ENCODE measurements at places on chromosomes 7 and 10.

DNA sequence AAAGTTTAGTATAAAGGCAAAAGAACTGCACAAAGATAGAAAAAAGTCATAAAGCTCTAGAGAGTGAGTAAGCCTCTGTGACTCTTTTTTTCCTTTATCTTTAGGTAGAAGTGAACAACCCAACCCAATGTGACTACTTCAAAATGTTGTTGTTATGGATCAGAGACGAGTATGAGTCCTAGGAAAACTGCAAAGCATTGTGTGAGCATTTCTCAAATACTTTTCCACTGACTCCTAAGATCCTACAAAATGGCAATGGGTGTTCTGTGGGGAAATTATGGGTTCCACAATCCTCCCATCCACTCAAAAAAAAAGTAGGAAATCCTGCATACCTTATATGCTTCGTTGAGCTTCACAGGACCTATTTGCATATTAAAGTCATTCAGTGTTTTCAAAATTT is 177.1 kb downstream of the DGKI start:
- DNase-seq, result no peak

DNA sequence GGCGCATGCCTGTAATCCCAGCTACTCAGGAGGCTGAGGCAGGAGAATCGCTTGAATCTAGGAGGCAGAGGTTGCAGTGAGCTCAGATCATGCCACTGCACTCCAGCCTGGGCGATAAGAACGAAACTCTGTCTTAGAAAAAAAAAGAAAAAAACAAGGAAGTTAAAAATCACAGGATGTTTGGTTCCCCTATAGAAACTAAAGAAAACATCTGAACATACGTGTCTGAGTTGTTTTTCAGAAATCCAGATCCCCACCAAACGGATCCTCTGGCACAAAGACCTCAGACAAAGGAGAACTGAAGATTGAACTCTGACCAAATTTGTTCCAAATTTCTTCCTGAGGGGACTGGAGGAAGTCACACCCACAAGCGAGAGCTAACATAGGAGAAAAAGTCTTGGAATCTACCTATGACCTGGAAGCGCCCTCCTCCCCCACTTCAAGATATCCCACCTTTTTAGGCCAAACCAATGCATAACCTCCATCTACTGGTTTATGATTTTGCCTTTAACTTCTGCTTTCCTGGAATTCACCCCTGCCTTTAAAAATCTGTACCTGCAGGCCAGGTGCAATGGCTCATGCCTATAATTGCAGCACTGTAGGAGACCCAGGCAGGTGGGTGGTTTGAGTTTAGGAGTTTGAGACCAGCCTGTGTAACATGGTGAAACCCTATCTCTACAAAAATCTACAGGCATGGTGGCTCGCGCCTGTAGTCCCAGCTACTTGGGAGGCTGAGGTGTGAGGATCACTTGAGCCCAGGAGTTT is 19.7 kb upstream of the SIRT1 start:
- no peak for DNase-seq

DNA sequence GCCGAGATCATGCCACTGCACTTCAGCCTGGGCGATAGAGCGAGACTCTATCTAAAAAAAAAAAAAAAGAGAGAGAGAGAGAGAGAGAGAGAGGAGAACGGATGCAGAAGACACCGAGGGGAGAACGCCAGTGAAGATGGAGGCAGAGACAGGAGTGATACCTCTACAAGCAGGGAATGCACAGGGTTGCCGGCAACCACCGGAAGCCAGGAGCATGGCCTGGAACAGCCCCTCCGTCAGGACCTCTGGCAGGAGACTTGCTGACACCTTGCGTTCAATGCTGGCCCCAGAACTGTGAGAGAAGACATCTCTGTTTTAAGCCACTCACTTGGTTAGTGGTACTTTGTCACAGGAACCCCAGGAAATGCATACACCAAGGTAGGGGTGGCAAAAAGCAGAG is 38.1 kb upstream of the DUSP5 start:
- DNase-seq, result no peak

GRCh38 chr10:133453516-133454203 is at the start of gene SCART1:
Gene SCART1, plus strand, starts transcription at chr10:133453945. Its CDS starts 53 bp downstream, at chr10:133453998.
- no peak for DNase-seq

DNA sequence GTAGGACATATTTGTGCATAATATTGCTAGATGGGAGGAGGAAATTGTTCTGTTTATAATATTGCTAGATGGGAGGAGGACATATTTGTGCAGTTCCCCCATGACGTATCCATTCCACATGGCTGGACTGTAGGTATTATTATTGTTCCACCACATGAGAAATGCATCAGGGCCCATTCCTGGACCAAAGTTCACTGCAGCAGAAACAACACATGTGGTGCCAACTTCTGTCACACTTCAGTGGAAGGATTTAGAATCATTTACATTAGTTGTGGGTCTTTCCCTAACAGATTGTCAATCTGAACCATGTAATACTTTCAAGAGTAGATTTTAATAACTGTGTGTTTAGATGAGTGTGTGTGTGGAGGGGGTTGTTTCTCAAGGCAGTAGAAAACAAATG is 32.7 kb upstream of the MACC1 start:
- DNase-seq, result no peak

GRCh38 chr10:62653254-62653653 is 151.3 kb upstream of the ADO start:
- no peak for DNase-seq

DNA sequence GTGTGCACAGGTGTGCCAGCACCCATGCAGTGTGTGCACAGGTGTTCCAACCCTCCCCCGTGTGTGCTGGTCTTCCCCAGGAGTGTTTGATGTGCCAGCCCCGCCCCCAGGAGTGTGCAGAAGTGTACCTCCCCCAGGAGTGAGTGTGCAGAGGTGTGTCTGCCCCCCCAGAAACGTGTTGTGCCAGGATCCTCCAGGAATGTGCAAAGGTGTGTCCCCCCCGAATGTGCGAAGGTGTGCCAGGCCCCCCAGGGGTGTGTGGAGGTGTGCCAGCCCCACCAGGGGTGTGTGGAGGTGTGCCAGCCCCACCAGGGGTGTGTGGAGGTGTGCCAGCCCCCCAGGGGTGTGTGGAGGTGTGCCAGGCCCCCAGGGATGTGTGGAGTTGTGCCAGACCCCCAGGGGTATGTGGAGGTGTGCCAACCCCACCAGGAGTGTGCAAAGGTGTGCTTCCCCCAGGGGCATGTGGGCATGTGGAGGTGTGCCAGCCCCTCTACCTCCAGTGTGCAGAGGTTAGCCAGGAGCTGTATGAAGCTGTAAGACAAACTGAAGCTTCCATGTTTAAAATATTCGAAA is 33.2 kb downstream of the CHST15 start:
- DNase-seq, result no peak

DNA sequence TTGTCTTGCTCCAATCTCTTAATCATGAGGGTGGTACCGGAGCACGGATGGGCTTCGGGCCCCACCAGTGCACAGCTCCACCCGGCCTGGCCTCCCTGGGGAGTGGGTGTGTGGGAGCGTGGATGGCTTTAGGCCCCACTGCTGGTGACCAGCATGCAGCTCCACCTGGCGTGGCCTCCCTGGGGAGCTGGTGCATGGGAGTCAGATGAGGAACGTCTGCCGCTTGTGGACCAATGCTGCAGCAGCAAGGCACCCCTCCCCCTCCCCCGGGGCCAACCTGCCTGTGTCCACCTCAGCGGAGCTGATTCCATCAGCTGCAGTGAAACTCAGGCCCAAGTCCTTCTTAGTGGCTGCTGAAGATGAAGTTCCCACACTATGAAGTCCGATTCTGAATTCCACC is 511.4 kb downstream of the PTPRN2 start:
- no peak for DNase-seq

DNA sequence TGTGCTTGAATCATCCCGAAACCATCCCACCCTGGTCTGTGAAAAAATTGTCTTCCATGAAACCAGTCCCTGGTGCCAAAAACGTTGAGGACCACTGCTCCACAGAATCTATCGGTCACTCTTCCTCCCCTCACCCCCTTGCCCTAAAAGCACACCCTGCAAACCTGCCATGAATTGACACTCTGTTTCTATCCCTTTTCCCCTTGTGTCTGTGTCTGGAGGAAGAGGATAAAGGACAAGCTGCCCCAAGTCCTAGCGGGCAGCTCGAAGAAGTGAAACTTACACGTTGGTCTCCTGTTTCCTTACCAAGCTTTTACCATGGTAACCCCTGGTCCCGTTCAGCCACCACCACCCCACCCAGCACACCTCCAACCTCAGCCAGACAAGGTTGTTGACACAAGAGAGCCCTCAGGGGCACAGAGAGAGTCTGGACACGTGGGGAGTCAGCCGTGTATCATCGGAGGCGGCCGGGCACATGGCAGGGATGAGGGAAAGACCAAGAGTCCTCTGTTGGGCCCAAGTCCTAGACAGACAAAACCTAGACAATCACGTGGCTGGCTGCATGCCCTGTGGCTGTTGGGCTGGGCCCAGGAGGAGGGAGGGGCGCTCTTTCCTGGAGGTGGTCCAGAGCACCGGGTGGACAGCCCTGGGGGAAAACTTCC is 784 bp upstream of the SERPINE1 start:
- DNase-seq, result peak; percentile 53

DNA sequence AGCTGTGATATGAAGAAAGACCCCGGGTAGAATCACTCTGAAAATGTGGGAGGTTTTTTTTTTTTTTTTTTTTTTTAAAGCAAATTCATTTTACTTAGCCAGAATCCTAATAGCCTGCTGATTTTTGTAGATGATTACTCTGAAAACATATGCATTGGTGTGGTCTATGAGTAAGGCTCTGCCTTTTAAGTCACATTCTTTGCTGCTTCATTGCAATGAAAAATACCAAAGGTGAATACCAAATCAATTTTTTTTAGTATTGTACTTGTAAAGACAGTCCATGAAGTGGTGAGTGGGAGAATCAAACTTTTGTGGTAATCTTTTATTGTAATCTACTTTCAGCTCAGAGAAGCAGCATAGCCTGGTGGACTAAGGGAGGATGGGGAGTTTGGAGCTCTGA is 130.3 kb downstream of the SDK1 start:
- DNase-seq, result no peak

GRCh38 chr7:7352845-7353244 is 170.5 kb downstream of the C1GALT1 start:
- DNase-seq, result no peak

DNA sequence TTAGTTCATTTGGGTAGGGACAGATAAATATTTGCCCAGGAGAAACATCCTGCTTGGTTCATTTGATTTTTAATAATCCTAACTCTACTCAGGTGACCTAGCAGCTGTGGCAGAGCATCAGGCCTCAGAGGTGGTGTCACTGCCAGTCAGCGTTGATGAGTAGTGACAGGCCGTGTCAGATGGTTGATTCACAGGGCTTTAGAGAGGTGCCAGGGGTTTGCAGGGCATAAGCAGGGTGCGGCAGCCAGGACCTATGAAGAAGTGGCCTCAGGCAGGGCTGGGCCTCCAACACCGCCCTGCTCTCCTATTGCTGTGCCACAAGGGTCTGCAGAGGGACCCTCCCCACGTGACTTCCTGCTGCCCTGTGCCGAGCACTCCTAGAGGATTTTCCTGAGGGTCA is 128.1 kb downstream of the HECW1 start:
- DNase-seq, result no peak

DNA sequence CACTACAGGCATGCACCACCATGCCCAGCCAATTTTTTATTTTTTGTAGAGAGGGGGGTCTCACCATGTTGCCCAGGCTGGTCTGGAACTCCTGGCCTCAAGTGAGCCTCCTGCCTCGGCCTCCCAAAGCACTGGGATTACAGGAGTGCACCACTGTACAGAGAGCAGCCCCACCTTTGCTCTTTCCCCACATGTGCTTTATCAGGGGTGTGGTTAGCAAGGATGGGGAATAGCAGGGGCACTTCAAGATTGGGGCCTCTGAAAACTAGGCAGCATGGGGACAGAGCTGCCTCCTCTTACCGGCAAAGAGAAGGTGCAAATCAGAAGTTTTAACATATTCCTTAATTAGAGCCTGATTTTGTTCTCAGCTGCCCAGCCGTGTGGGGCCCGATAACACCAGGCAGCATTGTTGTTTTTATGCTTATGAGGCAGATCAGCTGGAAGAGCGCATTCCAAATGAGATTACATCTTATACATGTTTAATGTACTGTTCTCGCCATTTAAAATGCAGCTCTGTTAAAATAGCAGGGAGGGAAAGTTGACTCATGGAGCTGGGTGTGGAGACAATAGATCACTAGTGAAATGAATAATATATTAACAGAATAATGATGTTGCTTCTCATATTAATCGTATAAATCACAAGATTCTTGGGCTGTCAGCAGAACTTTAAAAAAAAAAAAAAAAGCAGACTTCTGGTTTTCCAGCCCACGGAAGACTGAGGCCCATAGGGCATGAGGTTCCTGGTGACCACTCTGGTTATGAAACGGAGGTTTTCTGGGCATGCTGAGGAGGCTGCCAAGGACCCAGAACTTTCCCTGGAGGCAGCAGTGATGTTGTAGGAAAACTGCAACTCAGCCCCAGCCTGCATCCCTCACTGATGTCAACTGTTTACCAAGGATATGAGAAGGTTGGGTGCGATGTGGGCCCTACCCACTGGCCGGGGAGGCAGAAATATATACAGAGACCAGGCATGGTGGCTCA is 62.5 kb downstream of the TMEM130 start:
- no peak for DNase-seq

- no peak for DNase-seq
Measured at GRCh38 chr10:19204246-19204917, 155.8 kb downstream of the MALRD1 start.

DNA sequence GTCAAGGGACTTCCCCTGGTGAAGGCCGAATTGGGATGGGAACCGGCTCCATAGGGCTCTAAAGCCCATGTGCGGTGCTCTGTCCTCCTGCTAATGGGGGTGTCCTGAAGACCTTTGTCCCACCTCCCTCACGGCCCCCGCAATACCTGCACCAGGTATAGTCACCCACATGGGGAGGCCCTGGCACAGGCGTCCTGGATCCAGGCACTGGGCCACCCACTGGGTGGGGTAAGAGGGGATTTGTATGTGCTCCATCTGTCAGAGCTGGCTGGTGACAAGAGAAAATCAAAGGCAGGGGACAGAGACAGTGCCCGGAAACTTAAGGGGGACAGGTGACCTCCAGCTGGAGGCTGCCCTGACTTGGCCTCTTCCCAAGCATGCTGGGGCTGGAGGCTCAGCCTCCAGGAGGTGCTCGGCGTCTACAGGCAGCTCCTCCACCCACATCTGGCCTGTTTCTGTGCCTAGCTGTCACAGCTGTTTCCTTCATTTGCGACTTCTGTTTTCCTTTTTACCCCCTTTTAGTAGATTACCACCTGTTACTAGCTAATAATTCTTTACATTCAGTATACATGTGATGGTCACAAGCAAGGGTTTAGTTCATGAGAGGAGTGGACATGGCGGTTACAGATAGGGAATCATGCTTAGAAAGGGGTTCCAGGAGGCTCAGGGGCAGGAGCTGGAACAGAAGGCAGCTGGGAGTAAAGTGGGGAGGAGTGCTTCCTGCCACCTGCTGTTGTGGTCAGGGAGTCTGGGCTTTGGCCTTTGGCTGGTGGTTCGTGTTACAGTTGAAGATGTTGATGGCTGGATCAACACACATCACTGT is 2.3 kb upstream of the CUZD1 start:
- no peak for DNase-seq

GRCh38 chr10:70673043-70673928 is 980 bp downstream of the ADAMTS14 start:
- DNase-seq, result no peak

DNA sequence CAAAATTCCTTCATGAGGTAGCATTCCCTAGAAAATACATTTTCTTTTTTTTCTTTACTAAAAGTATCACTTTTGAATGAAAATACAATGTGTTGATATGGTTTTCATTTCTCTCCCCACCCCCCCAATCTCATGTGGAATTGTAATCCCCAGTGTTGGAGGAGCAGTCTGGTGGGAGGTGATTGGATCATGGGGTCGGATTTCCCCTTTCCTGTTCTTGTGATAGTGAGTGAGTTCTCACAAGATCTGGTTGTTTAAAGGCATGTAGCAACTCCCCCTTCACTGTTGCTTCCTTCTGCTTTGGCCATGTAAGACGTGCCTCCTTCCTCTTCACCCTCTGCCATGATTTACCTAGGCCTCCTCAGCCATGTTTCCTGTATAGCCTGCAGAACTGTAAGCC is 790.3 kb upstream of the KCND2 start:
- no peak for DNase-seq

Measured in liver (tissue), 10 donors.